Stimulated activated CD8-positive, alpha-beta memory T cell treated with anti-CD3 and anti-CD28 coated beads, Interleukin-12 subunit alpha, Interleukin-12 subunit beta, amount 100 ng/mL, for 4 hours (primary cell): ENCODE measurements at places on chromosomes 16 and 17.

DNA sequence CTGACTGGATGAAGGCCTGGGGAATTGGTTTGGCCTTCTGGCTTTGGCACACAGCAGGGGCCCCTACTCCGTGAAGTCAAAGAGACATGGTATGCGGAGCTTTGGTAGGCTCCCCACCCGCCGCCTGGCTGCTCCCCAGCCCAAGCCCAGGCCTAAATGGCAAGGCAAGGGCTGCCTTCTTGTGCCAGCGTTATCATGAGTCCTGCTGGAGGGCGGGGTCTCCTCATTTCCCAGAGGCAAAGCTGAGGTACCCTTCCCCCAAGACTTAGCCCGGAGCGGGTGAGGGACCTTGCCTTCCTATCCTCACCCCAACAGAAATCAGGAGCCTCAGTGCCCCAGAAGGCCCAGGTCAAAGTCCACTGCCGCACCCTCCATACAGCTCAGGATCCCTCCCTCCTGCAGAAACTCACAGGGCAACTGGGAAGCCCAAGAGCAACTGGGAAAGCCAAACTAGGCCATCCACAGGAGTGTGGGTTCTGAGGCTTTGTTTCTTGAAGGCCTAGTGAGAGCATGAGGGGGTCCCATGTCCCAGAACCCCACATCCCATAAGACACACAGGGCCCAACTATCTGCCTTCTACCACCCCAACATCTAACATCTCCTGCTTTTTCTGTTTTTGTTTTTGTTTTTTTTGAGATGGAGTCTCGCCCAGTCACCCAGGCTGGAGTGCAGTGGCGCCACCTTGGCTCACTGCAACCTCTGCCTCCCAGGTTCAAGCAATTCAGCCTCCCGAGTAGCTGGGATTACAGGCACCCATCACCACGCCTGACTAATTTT is 9.3 kb downstream of the PGAP3 start:
- DNase-seq = no peak

DNA sequence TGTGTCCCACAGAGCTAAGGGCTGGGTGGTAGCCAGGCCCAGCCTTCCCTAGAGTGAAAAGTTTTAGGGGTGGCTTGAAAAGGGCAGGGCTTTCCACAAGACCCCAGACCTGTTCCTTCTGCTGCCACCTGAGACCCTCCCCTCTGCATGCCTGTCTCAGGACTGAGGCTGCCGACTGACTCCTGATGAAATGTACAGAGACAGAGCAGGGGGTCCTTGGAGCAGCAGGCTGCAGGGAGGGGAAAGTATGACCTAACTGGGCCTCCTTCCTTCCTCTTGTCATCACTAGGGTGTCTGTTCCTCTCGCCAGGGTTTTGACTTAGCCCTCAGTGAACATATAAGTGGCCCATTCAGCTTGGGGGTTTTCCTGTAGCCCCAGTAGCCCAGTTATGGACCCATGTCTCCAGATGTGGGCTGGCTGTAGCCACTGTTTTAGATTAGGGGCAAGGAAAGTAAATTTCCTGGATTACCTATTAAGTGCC is 14.9 kb upstream of the NFATC3 start:
- no peak for DNase-seq

GRCh38 chr17:31015639-31016038 is 44.8 kb downstream of the RNF135 start:
- DNase-seq = no peak

DNA sequence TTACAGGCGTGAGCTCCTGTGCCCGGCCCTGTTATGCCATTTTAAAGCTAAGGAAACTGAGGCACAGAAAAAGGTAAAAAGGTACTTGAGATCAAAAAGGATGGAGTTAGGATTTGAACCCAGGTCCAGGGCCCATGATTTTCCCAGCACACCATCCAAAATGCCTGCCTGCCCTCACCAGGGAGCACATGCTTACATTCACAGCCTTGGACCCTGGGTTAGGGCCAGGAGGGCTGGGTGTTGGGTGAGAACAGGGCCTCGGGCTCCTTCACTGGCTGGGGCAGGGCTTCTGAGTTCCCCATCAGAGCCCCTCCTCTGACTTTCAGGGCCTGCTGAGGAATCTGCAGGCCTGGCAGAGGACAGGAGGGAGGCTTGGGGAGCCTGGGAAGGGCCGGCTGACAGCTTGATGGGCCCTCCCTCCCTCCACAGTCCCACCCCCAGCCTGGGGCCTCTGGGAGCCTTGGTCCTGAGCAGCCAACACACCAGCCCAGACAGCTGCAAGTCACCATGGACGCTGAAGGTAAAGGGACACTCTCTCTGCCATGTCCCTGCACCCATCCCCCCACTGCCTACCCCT is at the start of gene QPRT:
TSS of gene QPRT (plus strand) at position 490 of the 577 bp plus-strand sequence. CDS start at position 508, 18 bp downstream.
- DNase-seq = no peak

DNA sequence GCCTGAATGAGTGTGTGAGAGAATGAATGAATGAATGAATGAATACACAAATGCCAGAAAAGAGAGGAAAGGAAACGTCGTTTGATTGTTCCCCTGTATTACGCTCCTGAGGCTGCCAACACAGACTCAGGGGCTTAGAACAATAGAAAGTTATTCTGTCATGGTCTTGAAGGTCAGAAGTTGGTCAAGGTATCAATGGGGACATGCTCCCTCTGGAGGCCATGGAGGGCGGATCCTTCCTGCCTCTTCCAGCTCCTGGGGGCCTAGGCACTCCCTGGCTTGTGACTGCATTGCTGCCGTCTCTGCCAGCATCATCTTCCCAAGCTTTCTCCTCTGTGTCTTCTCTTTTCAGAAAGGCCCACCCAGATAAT is 1.5 kb upstream of the SLC38A8 start:
- DNase-seq = no peak

GRCh38 chr16:66904846-66905632 is 13.6 kb downstream of the CDH16 start:
- DNase-seq = no peak

DNA sequence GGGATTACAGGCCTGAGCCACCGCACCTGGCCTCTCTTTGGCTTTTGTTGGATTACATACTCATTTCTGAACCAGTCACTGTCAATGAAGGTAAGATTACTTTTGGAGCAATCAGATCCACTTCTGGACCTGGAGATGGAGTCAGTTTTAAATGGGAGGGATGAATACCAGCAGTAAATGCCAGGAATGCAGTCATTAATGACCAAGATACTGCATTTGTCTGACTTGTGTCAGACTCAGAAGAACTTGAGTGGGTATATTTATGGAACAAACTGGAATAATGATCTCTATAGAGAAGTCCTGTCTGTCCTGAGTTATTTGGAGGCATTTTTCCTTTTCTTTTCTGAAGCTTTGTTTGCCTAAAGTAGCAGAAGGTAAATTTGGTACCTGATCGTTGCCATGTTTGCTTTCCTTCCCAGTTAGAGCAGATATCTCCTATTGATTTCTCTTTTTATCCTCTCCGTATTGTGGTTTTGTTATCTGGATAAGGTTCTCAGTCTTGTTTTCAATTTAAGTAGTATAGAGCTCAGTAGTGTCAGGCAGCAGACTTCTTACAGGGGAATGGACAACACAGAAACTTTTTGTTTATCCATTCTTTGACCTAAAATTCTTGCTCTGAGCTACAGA is 10.7 kb downstream of the NLK start:
- no peak for DNase-seq

GRCh38 chr17:68368387-68368786 is 77.1 kb downstream of the ARSG start:
- no peak for DNase-seq

DNA sequence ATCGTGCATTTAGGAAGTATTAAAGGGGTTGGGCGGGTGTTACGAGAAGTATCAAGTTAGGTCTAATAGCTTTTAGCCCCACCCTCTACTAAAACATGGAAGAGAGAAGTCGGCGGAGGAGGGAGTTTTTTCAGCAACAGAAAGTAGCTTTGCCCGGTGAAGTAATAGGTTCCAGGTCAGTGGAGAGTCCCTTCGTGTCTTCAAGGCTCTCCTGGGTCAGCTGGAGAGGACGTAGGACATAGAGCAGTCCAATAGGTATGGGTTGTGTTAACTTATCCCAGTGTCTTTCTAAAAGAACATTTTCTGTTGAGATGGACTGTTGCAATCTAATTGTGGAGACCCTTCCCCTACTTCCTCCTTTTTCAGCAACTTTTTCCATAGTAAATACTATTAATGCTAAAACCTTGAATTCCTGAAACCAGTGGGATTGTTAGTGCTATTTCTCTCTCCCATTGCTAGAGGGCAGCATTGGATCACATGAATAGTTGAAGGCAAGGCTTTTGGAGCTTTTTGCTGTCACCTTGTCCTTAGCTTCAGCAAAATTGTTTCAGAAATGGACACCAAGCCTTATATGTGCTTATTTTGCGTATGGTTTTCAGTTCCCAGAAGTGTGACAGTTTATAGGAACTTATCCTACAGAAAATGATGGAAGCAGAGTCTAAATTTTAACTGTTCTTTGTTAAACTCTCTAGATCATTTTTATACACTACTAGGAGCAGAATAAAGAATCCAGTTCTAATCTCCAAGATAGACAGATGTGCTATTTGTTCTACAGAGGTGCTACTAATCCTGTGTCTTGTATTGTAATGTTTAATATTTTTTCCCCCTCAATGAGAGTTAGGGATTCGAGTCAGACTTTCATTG is 38.4 kb downstream of the UTP18 start:
- no peak for DNase-seq

GRCh38 chr17:17848311-17849082 is 11.7 kb upstream of the SREBF1 start:
- DNase-seq = no peak

GRCh38 chr16:4288148-4288921 is 15.5 kb upstream of the TFAP4 start:
- DNase-seq = peak; percentile 63

GRCh38 chr17:76198702-76199101 is 41.6 kb downstream of the RNF157 start:
- DNase-seq = no peak

GRCh38 chr16:85988723-85989313 is 89.9 kb downstream of the IRF8 start:
- DNase-seq = no peak

DNA sequence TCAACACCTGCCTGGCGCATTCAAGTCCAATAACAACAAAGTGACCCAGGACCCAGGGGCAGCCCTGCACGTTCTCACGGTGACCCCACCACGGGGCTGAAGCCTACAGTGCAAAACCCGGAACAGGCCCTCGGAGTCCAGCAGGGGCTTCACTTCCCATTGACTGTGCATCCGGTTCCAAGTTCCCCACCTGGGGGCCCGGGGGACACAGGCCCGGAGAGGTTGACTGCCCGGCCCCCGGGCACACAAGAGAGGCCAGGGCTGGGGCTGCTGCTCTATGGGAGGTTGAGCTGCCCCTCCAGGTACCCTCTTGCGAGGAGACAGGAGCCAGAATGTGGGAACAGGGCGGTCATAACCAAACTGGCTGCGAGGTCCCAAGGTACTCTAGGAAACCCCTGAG is 31.3 kb downstream of the ENGASE start:
- no peak for DNase-seq

DNA sequence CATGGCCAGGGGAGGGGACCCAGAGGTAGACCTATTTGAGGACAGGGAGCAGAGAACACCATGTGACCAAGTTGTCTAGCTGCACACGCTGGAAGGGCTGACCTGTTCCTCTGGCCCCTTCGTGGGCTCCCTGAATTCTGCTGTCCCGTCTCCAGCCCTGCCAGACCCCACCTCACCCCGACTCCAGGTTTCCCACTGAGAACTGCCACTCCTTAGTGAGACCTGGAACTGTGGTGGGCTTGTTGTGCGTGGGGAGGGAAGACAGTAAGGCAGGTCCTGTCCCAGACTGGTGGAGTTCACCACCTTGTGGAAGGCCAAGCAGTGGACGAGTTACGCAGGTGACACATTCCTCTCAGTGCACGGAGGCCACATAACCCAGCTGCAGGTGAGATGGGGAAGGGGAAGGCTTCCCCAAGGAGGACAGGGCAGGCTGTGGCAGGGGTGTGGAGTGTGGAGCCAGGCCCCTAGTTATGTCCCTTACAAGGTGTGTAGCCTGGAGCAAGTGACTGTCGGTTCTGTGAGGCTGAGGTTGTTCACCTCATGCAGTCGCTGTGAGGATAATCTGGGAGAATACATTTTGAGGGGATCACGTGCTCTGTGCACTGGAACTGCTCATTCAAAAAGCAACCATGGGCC is 54.7 kb downstream of the USP22 start:
- no peak for DNase-seq

DNA sequence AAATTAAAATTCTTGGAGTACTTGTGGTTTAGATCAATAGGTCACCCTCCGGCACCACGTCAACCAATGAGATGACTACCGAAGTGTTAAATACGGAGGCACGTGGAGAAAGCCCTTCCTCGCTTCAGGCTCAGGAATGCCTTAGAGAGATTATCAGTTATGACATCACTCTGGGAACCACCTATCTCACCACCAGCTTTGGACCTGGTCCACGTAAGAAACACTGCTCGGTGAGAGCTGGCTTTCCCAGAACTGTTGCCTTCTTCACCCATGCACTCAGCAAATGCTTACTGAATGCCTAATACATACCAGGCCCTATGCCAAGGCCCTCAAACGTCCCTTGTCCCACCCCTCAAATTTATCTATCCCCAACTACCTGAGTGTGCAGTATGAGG is 71.3 kb downstream of the SMG6 start:
- DNase-seq = no peak

- DNase-seq = no peak
Observed at GRCh38 chr17:60602385-60602742, 2.4 kb downstream of the PPM1D start.

DNA sequence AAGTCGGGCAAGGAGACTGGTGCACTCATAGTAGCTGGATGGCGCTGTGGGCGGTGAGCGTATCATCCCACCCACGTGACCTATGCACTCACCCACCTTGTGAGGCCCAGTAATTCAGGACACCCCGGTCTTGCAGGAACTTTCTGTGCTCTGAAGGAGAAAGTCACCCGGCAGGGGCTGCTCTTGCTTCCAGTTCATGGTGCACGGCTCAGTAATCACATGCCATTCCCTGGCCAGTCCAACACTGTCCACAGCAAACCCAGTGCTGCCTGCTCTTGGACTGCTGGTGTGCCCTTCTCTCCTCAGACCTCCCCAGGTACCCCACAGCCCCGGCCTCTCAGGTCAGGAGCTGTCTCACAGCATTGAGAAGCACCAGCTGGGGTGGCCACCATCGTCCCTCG is 16.4 kb upstream of the RHBDF2 start:
- no peak for DNase-seq

DNA sequence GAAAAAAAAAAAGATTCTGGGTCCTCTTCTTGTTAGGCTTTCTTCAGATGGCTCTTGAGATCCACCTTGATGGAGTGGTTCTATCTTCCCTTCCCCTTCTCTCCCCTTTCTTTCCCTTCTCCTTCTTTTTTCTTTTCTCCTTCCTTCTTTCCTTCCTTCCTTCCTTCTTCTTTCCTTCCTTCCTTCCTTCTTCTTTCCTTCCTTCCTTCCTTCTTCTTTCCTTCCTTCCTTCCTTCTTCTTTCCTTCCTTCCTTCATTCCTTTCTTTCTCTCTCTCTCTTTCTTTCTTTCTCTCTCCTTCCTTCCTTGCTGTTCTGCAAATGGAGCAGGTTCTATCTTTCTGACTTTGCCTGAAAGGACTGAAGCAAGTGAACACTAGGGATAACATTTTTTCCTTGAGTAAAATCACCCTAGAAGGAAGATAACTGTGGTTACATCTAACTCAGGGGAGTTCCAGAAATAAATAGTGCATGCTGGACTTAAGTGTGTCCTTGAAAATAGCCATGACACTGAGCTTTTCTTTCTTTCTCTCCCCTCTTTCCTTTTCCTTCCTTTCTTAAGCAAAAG is 68.8 kb upstream of the SEC14L1 start:
- DNase-seq = no peak

GRCh38 chr16:3601614-3602319 is 9.6 kb downstream of the SLX4 start:
- DNase-seq = no peak

GRCh38 chr16:35631261-35631945 is 2172.0 kb downstream of the TP53TG3F start:
- DNase-seq = no peak
